ENCODE measurements at places on chromosomes 5 and 9. TPM values are rescaled to one million over a fixed set of nuclear protein-coding genes. Genes with fewer than 3 reads are reported as not detected.

AK8 gene
- total RNA-seq = 0.32 TPM

TAF11L5 gene
- not detected for total RNA-seq

GCNT1 gene
- total RNA-seq = 9.0 TPM

PCDHB2 gene
- 0.25 TPM for total RNA-seq

SPATA9 gene
- total RNA-seq = not detected

FOXI1 gene
- not detected for total RNA-seq

TMEM38B gene
- 9.4 TPM for total RNA-seq

EGFLAM gene
- total RNA-seq = not detected

TAF11L10 gene
- total RNA-seq = not detected

C9orf50 gene
- total RNA-seq = not detected

SCGB3A2 gene
- total RNA-seq = not detected

ZNF883 gene
- 1.3 TPM for total RNA-seq

CXCL14 gene
- total RNA-seq = not detected

PCDHGA3 gene
- not detected for total RNA-seq

ANKH gene
- total RNA-seq = 109 TPM

AFAP1L1 gene
- not detected for total RNA-seq

ACSL6 gene
- 18.0 TPM for total RNA-seq

CDKN2B gene
- total RNA-seq = 2.0 TPM

DIRAS2 gene
- not detected for total RNA-seq

GPR151 gene
- not detected for total RNA-seq

BTNL8 gene
- total RNA-seq = not detected

FUT7 gene
- 10.6 TPM for total RNA-seq

GZMA gene
- 11.3 TPM for total RNA-seq

PCDHGB7 gene
- not detected for total RNA-seq

GMCL2 gene
- total RNA-seq = not detected

IL13 gene
- total RNA-seq = not detected

HMGCS1 gene
- 97.5 TPM for total RNA-seq

CER1 gene
- not detected for total RNA-seq

UQCRQ gene
- total RNA-seq = 107 TPM

POLE3 gene
- total RNA-seq = 46.6 TPM

FST gene
- not detected for total RNA-seq

HRCT1 gene
- total RNA-seq = not detected

All from T-helper 17 cell (primary cell).